Upper lobe of left lung (tissue), 6 donors: ENCODE measurements at places on chromosomes 16 and 17. TPM values are rescaled to one million over a fixed set of nuclear protein-coding genes. Genes with fewer than 3 reads are reported as not detected.
A peak's percentile ranks its signal among the peaks of the same experiment; 100 is the strongest.

GRCh38 chr17:35176897-35177296, 17.3 kb downstream of the SLC35G3 start:
- peaks cover 2% of the 10 kb centered on the region for H3K4me1 ChIP-seq
- H3K27me3 ChIP-seq = no peaks in the 10 kb centered on the region
- H3K36me3 ChIP-seq = no peaks in the 10 kb centered on the region
- no peak overlapping the region for H3K27ac ChIP-seq
- H3K4me3 ChIP-seq = no peak overlapping the region
- DNase-seq = no peak

EPX gene
- total RNA-seq = not detected

DNA sequence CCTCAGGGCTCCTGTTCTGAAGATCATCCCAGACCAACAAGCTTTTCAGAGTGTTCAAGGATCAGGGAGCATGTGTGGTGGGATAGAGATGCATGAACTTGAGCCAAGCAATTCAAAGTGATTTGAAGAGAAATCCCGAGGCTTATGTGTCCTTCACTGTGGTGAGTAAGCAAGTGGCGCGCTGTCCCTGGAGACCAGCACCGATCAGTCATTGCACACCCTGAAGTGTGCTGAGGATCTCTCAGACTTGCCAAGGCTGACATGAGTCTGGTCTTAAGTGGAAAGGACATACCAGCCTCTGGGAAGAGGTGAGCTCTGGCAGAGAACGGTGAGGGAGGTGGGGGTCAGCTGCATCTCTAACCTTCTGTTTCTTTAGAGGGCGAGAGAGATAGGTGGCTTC, 43.8 kb upstream of the CDH13 start:
- no peaks in the 10 kb centered on the region for H3K4me1 ChIP-seq
- H3K27me3 ChIP-seq = no peaks in the 10 kb centered on the region
- no peak overlapping the region for H3K27ac ChIP-seq
- DNase-seq = no peak

- H3K27ac ChIP-seq = peak overlapping the region; percentile 56
- H3K4me3 ChIP-seq = peak overlapping the region; percentile 76
- no peaks in the 10 kb centered on the region for H3K27me3 ChIP-seq
- H3K4me1 ChIP-seq = peaks cover 18% of the 10 kb centered on the region
Measured at GRCh38 chr17:7989781-7990655, 12.4 kb upstream of the GUCY2D start.

GRCh38 chr16:89624777-89625761, 11.6 kb downstream of the DPEP1 start:
- peaks cover 6% of the 10 kb centered on the region for H3K4me1 ChIP-seq
- no peaks in the 10 kb centered on the region for H3K36me3 ChIP-seq
- H3K27ac ChIP-seq = no peak overlapping the region
- H3K27me3 ChIP-seq = no peaks in the 10 kb centered on the region
- H3K4me3 ChIP-seq = no peak overlapping the region
- no peak for DNase-seq

C16orf46 gene
- total RNA-seq = 8.4 TPM

CDRT15L2 gene
- not detected for total RNA-seq

QPRT gene
- 14.4 TPM for total RNA-seq

TBC1D3C gene
- not detected for total RNA-seq

GRCh38 chr16:88536971-88537751, 33.0 kb upstream of the ZC3H18 start:
- no peak overlapping the region for H3K4me3 ChIP-seq
- peaks cover 14% of the 10 kb centered on the region for H3K27me3 ChIP-seq
- no peak overlapping the region for H3K27ac ChIP-seq

GRCh38 chr16:52066962-52067361, 480.0 kb downstream of the TOX3 start:
- no peaks in the 10 kb centered on the region for H3K4me1 ChIP-seq
- no peak overlapping the region for H3K4me3 ChIP-seq
- H3K27ac ChIP-seq = no peak overlapping the region
- no peaks in the 10 kb centered on the region for H3K36me3 ChIP-seq

GRCh38 chr16:22077700-22078313, 14.5 kb upstream of the VWA3A start:
- no peak overlapping the region for H3K27ac ChIP-seq
- H3K36me3 ChIP-seq = peaks cover 19% of the 10 kb centered on the region
- DNase-seq = peak; percentile 41
- no peaks in the 10 kb centered on the region for H3K4me1 ChIP-seq
- no peaks in the 10 kb centered on the region for H3K27me3 ChIP-seq

DNA sequence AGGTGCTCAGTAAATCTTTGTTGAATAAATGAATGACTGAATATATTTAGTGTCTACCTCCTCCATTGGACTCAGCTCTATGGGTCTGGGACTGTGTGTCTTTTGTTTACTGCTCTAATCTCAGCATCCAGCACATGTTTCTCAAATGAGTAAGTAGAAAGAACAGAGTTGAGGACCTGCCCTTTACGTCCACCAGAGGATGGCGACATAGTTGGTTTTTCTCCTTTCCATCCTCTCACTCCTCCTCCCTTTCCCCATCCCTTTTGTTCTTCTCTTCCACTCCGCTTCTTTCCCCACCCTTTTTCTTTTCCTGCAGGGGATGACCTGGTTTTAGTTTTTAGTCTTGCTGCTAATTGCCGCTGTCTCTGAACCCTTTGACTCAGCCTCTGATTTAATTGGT, 12.1 kb upstream of the CHP2 start:
- H3K36me3 ChIP-seq = no peaks in the 10 kb centered on the region
- H3K27ac ChIP-seq = no peak overlapping the region
- no peaks in the 10 kb centered on the region for H3K4me1 ChIP-seq
- H3K4me3 ChIP-seq = no peak overlapping the region
- no peak for DNase-seq
- no peaks in the 10 kb centered on the region for H3K27me3 ChIP-seq

DNA sequence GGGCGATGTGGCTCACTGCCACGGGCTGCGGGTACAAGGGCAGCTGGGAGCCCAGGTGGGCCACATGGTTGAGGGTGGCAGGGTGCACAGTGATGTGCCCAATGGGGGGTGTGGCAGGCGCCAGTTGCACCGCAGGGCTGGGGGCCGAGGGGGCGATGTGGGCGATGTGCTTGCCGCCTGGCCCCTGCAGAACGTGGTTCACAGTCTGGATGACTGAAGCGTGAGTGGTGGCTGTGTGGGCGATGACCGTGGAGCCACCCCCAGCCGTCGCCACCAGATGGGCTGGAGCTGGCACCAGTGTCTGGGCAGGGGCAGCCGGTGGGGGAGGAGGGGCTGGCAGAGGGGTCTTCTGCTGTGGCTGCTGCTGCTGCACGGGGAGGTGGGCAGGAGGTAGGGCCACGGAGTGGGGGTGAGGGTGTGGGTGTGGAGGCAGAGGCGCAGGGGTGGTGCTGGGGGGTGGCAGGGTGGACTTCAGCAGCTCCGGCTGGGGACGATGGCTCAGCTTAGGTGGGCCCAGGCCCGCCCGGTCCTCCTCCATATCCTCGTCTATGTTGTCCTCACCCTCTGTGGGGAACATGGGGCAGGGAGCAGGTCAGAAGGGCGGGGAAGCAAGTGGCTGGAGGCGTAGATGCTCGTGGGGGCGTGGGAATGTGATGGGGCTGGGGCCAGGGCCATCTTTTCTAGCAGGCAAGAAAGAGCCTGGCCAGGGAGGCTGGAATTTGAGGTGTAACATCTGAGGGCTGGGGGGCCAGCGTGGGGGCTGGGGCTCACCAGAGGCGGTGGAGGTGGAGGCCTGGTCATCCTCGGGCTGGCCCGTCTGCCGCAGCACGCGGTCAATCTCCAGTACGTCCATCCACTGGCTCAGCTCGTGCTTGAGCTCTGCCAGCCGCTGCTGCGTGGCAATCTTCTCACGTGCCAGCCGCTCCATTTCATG, 13.5 kb downstream of the MNT start:
- no peaks in the 10 kb centered on the region for H3K27me3 ChIP-seq
- H3K36me3 ChIP-seq = peaks cover 29% of the 10 kb centered on the region
- DNase-seq = peak; percentile 84
- H3K4me1 ChIP-seq = peaks cover 31% of the 10 kb centered on the region
- no peak overlapping the region for H3K4me3 ChIP-seq
- no peak overlapping the region for H3K27ac ChIP-seq

PRDM7 gene
- not detected for total RNA-seq

DNA sequence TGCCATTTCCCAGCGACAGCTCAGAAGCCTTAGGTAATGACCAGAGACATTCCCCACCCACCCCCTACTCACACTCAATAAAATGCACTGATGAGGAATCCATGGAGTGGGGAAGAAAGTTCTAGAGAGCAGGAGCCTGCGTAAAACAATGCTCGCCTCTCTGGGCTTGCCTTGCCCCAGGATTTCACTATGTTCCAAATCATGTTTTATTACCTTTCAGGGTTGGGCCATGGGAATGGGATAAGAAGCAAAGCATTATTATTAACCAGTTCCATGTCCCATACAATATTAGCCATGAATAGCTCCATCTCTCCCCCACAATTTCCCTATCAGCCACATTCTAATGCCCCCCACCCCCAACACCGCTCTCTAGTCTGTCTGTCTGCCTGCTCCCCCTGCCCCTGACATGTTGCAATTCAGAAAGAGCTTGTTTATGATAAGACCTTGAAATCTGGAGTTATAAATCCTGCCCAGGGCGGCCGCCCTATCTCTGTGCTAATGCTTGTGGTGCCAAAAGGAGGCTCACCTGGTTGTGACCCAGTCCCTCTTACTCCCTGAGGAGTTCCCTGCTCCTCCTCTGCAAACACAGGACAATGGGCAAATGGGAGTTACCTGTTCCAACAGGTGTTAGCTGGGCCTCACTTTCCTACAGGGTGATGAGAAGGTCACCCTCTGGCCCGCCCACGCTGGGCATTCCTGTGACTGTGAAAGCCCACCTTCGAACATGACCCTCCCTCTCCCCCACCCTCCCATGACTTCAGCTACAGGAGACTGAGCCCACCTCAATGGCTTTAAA, 28.0 kb upstream of the DDX52 start:
- H3K27ac ChIP-seq = no peak overlapping the region
- H3K4me3 ChIP-seq = no peak overlapping the region
- H3K4me1 ChIP-seq = no peaks in the 10 kb centered on the region
- no peaks in the 10 kb centered on the region for H3K27me3 ChIP-seq
- DNase-seq = no peak
- H3K36me3 ChIP-seq = no peaks in the 10 kb centered on the region

IRX5 gene
- total RNA-seq = 31.4 TPM

GRCh38 chr17:29929006-29929532, 959 bp downstream of the SSH2 start:
- peak; percentile 47 for DNase-seq
- H3K27ac ChIP-seq = peak overlapping the region; percentile 90
- no peaks in the 10 kb centered on the region for H3K36me3 ChIP-seq
- H3K4me1 ChIP-seq = peaks cover 37% of the 10 kb centered on the region
- no peaks in the 10 kb centered on the region for H3K27me3 ChIP-seq
- peak overlapping the region; percentile 96 for H3K4me3 ChIP-seq

NECAB2 gene
- total RNA-seq = not detected

C17orf50 gene
- 1.1 TPM for total RNA-seq

- no peak overlapping the region for H3K27ac ChIP-seq
- no peak for DNase-seq
- no peaks in the 10 kb centered on the region for H3K27me3 ChIP-seq
- peaks cover 18% of the 10 kb centered on the region for H3K36me3 ChIP-seq
Measured at GRCh38 chr17:47969930-47970724, 786 bp upstream of the CDK5RAP3 start.

DNA sequence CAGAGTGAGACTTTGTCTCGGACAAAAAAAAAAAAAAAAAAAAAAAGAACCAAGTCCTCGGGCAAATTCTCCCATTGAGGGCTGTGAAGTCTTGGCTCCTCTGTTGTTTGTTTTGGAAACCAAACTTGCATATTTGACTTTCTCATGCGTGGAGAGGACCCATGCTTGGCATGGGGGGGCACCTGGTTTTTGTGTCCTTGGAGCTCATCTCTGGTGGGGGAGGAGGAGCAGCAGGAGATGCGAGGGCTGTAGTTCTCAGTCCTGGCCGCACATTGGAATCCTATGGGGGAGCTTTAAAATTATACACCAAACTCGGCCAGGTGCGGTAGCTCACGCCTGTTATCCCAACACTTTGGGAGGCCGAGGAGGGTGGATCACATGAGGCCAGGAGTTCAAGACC, 74.5 kb downstream of the ABCC6 start:
- H3K27ac ChIP-seq = no peak overlapping the region
- H3K4me3 ChIP-seq = no peak overlapping the region
- peaks cover 13% of the 10 kb centered on the region for H3K36me3 ChIP-seq
- no peaks in the 10 kb centered on the region for H3K27me3 ChIP-seq

CPNE7 gene
- total RNA-seq = 5.3 TPM

DNA sequence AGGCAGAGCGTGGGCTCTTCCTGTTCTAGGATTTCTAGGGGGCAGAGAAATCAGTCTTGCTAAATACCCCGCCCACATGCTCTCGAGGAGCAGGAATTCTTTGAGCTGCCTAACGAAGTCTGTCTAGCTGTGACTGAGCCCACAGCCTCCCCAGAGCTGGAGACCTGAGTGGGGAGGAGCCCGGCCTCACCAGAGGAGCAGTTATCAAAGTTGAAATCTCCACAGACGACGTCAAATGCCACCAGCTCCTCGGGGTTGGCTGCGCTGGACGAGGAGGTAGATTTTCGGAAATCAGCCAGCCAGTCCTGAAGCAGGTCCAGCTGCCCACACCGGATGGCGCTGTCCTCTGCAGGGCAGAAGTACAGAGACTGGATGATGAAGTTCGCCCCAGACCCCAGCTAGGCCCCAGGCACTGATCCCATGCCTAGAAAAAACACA, 53.8 kb downstream of the PRMT7 start:
- no peak for DNase-seq
- H3K4me3 ChIP-seq = no peak overlapping the region
- no peaks in the 10 kb centered on the region for H3K27me3 ChIP-seq
- H3K36me3 ChIP-seq = no peaks in the 10 kb centered on the region
- no peaks in the 10 kb centered on the region for H3K4me1 ChIP-seq
- H3K27ac ChIP-seq = no peak overlapping the region

MYL11 gene
- not detected for total RNA-seq

FOXF1 gene
- total RNA-seq = 16.6 TPM

TERB1 gene
- total RNA-seq = not detected

GINS2 gene
- 0.61 TPM for total RNA-seq

DNA sequence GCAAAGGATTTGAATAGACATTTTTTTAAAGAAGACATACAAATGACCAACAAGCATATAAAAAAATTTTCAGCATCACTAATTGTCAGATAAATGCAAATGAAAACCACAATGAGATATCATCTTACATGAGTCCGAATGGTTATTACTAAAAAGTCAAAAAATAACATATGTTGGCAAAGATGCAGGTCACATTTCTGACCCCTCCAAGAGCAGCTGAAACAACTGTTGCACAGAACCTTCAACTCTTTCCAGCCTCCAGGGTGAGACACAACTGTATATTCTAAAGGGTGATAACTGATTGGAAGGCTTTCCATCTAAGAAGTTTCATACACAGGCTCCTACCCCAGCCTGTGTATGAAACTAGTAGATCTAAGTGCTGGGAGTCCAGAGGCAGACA, 51.9 kb downstream of the SLFN5 start:
- no peak for DNase-seq
- H3K27ac ChIP-seq = no peak overlapping the region
- H3K27me3 ChIP-seq = no peaks in the 10 kb centered on the region

CD300H gene
- total RNA-seq = not detected
